ENCODE measurements at places on chromosomes 3 and 15.

DNA sequence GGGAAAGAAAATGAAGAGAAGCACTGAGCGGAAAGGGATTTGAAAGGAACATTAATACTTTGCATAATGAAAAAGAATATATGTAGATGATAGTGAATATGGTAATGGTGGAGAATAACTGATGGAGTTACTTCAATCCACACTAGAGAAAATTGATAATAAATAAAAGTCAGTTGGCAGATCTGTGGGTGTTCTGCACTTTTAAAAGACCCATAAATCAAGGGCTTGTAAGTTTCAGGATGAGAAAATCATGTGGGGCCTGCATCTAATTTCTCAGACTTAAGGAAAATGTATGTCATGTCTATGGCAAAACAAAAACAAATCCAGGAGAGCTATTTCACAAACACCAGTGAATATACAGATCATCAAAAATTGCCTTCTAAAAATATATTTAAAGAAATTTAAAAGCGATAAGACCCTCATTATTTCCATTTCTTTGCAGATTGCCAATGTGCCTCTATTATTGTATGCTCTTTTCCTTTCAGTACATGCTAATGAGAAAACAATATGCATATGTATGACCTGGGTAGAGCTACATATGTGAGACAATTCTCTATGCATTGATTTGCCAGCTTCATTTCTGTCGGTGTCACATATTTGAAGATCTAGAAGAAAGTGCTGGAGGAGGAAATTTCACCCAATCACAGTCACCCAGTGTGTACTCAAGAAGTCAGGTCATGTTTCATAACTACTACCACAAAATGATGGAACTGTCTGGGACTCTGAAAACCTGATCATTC is 269.9 kb upstream of the PDZRN3 start:
- DNase-seq, result no peak

DNA sequence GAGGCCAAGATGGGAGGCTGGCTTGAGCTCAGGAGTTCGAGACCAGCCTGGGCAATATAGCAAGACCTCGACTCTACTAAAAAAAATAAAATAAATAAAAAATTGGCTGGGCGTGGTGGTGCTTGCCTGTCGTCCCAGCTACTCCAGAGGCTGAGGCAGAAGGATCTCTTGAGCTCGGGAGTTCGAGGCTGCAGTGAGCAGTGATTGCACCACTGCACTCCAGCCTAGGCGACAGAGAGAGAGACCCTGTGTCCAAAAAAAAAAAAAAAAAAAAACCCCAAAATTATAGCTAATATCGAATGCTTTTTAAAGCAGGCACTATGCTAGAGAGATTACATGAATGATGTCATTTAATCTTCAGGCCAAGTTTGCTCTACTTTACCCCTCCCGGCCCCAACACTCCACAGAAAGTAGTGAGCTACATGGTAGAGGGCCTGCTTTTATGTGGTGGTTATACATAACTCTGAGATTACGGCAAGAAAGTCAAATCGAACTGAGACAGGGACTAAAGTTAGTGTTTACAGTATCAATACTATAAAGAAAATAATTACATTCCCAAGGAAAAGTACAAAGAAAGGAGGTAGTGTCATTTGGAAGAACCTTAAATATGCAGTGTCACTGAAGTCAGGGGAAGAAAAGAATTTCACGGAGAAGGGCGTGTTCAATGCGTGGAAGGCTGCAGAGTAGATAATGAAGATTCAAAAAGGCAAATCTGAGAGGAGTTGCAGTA is 1.1 kb downstream of the ADPGK start:
- DNase-seq, result no peak

DNA sequence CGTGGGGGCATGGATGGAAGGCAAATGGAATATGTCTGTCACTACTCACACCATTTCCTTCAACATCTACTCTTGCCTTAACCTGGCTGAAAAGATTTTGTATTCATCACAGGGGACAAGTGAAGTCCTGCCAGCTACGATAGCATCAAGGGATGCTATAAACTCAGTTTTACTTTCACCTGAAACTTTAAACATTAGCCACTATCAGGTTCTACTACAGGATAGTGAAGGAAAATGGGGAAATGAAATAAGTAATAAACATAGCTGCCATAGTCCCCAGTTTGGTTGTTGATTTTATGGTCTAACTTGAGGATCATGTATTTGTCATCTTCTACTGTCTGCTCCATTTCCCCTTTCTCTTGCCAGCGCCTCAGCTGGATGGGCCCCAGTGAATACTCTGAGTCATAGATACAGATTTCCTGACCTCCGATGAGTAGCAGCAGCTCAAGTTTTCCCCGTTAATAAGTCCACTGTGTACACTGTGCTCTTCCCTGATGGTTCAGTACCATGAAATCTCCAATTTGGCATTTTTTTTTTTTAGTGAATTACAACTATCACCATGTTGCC is 338.2 kb upstream of the SLCO3A1 start:
- DNase-seq, result no peak

- DNase-seq, result no peak
These were observed 351.5 kb upstream of the TPM1 start for GRCh38 chr15:62691008-62691407.

DNA sequence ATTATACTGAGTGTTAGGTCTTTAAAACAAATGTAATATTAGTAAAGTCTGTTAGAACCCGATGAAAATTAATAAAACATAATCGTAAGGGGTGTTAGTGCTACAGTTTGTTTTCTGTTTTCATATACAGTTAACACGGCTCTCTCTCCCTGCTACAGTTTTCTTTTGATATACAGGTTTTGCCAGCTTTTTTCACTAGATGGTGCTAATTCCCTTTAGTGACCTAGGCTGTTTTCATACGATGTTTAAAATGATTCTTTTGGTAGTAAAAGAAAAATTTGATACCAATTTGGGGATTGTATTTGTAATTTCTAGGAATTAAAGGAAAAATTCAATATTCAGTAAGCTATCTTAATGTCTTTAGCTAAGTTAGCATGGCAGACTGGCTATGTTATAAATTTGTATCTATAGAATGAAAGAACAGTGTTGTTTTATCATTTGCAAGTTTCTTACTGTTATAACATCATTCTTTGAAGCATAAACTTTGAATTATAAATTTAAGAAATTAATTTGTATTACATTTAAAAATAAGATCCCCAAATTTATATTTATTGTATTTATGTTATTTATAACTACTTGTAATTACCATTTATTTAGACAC is 11.5 kb downstream of the APH1B start:
- DNase-seq, result no peak

GRCh38 chr15:96324940-96325540 is 5.5 kb upstream of the NR2F2 start:
- no peak for DNase-seq

DNA sequence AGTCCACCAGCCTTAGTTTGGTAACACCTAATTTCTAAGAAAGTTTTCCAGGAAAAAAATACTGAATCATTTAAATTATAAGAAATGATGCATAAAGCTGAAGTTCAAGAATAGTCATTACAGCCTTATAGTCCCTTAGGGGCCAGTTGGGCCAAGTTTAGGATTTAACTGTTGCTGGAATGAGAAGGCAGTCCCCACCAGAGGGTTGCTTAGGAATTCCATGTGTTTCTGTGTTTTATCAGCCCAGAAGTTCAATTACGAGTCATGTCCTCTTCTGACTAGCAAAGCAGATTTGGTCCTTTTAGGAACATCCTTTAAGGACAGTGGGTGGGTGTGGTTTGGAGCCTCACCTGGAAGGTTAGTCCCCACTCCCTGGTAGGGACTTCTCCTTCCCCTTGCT is 57.0 kb upstream of the NR2E3 start:
- DNase-seq, result no peak

DNA sequence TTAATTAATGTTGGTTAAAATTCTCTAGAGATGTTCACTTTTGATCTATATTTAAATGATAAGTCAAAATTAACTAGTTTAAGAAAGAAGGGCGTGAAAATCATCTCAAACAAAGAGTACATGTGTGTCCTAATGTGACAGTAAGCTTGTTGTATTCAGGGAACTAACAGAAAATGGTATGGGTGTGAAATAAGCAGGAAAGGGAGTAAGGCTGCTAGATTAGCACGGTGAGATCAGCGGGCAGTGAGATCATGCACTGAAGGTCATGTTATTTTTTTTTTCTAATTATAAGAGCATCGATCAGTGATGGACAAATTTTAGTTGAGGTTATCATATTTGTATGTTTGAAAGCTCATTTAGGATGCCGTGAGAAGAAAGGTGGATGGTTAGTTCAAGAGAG is 430.8 kb downstream of the DIPK2A start:
- DNase-seq, result no peak

DNA sequence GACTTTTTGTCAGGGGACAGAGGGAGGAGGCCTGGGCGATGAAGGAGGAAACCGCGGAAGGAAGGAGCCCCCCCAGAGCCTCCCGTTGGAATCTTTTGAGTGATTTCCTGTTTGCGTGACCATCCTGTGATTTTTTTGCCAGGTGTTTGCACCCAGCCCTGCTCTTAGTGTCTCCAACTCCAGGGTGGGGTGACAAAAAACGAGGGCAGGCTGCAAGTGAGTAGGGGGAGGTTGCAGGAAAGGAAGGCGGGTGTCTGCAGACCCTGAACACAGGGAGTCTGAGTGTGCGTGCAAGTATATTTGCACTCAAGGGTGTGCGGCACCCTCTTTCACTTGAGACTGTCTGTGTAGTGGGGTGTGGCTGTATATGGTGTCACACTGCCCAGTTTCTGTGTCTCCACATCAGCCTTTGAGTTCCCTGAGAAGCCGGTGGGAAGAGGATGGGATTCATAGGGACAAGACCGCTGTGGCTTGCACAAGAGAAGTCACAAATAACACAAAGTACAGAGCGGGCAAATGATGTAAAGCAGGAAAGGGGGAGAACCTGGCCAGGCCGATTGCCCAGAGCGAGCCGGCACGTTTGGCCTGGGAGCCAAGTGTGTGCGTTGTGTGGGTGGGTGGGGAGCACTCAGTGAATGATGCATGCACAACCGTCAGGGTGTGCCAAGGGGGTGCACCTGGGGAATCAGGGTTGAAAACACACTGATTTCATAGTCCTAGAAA is 6.6 kb downstream of the ISLR2 start:
- no peak for DNase-seq

GRCh38 chr15:94069844-94070243 is 161.5 kb upstream of the MCTP2 start:
- DNase-seq, result no peak

- DNase-seq, result no peak
These were observed 507.6 kb downstream of the FHIT start for GRCh38 chr3:60743631-60744164.

- DNase-seq, result no peak
These were observed 110.0 kb upstream of the HES1 start for GRCh38 chr3:194025951-194026350.

DNA sequence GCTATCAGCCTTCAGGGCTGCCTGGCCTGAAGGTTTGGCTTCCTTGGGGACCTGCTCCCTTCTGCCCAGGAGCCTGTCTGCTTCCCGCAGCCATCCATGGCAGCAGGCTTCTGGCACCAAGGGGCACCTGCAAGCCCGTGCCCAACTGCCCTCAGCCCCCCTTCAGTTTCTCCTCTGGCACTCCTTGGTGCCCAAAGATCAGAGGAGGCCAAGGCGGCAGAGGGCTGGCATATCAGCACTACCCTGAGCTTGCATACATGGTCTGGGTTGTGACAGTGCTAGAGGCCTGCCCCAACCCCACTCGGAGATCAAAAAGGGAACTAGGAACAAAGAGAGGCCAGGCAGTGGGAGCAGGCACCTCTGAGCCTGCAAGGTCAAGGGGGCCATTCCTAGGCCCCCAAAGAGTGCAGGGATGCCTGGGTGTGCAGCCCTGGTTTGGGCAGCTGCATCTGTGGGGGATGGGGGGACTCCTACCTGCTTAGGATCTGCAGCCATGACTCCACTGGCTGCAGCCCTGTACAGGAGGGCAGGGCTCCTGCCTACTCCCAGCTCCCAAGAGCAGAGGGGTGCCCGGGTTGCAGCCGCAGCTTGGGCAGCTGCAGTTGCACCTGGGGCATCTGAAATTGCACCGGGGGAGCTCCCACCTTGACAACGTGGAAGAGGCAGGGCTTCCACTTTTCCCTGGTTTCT is 76.2 kb upstream of the TP63 start:
- DNase-seq, result no peak

GRCh38 chr3:178260887-178261565 is 275.2 kb upstream of the KCNMB2 start:
- DNase-seq, result no peak

- no peak for DNase-seq
These were observed 4.1 kb downstream of the PPM1M start for GRCh38 chr3:52249683-52250082.

DNA sequence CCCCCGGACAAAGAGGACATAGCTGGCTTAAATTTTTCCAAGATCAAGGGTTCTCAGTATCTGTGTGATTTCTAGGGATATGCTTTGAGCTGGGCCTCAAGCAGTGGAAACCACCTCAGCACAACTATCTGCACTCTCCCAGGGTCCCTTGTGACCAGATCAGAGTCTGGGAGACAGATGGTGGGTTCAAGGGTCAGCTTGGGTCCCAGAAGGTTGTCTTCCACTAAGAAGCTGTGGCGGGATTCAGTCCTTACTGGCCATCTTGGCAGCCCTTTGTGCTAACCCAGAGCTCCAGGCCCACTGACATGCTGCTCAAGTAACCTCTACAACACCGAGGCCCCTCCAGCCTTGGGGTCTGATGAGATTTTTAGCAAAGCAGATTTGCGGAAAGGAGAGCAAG is 2.7 kb downstream of the INSYN1 start:
- DNase-seq, result no peak

DNA sequence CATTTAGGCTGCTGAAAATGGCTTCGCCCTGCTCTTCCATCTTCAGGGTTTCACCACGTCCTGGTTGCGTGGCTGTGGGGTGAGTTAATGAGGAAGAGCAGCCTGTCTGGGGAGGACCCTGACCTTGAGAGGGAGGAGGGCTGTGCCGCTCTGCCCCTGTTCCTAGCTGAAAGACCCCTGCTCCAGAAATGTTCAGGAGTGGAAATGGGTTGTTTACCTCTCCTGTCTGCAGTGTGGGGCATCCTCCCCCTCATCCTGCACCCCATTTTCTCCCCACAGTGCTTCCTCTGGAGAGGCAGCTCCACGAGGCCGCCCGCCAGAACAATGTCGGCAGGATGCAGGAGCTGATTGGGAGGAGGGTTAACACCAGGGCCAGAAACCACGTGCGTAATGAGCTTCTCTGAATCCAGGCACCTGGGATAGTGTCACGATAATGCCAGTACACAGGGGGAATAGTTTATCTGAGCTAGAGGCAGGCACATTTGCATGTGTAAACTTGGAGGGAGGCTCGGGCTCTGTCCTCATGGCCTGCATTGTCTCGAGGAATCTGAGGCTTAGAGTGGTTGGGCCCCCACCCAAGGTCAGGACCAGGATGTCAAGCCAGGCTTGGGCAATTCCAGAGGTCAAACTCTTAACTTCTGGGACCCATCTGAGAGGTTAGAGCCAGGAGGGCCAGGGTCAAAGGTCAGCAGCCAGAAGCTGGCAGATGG is 4.0 kb downstream of the ANKDD1A start:
- DNase-seq, result no peak

GRCh38 chr3:34070831-34071585 is 272.6 kb downstream of the PDCD6IP start:
- no peak for DNase-seq

GRCh38 chr3:102141096-102141927 is 292.0 kb downstream of the NFKBIZ start:
- no peak for DNase-seq

Data from mucosa of descending colon (tissue), 3 donors.